CD4-positive, alpha-beta T cell (primary cell): ENCODE measurements at places on chromosomes 13 and 19. TPM values are rescaled to one million over a fixed set of nuclear protein-coding genes. Genes with fewer than 3 reads are reported as not detected.

The ZNF625 gene
- total RNA-seq: 0.85 TPM

The SHC2 gene
- 0.36 TPM for total RNA-seq

The SAMD4B gene
- total RNA-seq: 65.0 TPM

The APOC4 gene
- not detected for total RNA-seq

The ODAD3 gene
- not detected for total RNA-seq

The LCP1 gene
- total RNA-seq: 276 TPM

The LGALS7B gene
- not detected for total RNA-seq
